Psoas muscle (tissue), 8 donors: ENCODE measurements at places on chromosomes 4 and X. TPM values are rescaled to one million over a fixed set of nuclear protein-coding genes. Genes with fewer than 3 reads are reported as not detected.

SAGE1 gene
- total RNA-seq: not detected

- no peaks in the 10 kb centered on the region for H3K36me3 ChIP-seq
- H3K4me3 ChIP-seq: no peak overlapping the region
- peaks cover 14% of the 10 kb centered on the region for H3K27me3 ChIP-seq
- no peaks in the 10 kb centered on the region for H3K4me1 ChIP-seq
Measured at GRCh38 chrX:74408304-74408703, 13.0 kb upstream of the SLC16A2 start.

- H3K27ac ChIP-seq: no peak overlapping the region
- H3K4me3 ChIP-seq: no peak overlapping the region
- DNase-seq: no peak
- no peaks in the 10 kb centered on the region for H3K36me3 ChIP-seq
- no peaks in the 10 kb centered on the region for H3K27me3 ChIP-seq
Measured at GRCh38 chr4:27338530-27338929, 477.9 kb downstream of the STIM2 start.

- no peak for DNase-seq
- no peak overlapping the region for H3K4me3 ChIP-seq
- H3K36me3 ChIP-seq: no peaks in the 10 kb centered on the region
- no peaks in the 10 kb centered on the region for H3K4me1 ChIP-seq
Measured at GRCh38 chr4:87574996-87575395, 33.3 kb upstream of the DSPP start.

BTK gene
- 1.3 TPM for total RNA-seq
